Chondrocyte (in vitro differentiated cells): ENCODE measurements at places on chromosomes 6 and 20. TPM values are rescaled to one million over a fixed set of nuclear protein-coding genes. Genes with fewer than 3 reads are reported as not detected.

The PRSS35 gene
- total RNA-seq, result 61.6 to 200 TPM (median 197 TPM) in 3 replicates

The PHACTR3 gene
- total RNA-seq, result not detected in 3 replicates

The SIRPD gene
- total RNA-seq, result not detected in 3 replicates

The BLTP3A gene
- 9.8 to 20.8 TPM (median 20.1 TPM) in 3 replicates for total RNA-seq

DNA sequence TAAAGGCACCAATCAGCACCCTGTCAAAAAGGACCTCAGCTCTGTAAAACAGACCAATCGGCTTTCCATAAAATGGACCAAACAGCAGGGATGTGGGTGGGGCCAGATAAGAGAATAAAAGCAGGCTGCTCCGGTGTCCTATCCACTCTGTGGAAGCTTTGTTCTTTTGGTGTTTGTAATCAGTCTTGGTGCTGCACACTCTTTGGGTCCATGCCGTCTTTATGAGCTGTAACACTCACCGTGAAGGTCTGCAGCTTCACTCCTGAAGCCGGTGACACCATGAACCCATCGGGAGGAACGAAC, 7.3 kb upstream of the PXDC1 start:
- DNase-seq, result no peak

DNA sequence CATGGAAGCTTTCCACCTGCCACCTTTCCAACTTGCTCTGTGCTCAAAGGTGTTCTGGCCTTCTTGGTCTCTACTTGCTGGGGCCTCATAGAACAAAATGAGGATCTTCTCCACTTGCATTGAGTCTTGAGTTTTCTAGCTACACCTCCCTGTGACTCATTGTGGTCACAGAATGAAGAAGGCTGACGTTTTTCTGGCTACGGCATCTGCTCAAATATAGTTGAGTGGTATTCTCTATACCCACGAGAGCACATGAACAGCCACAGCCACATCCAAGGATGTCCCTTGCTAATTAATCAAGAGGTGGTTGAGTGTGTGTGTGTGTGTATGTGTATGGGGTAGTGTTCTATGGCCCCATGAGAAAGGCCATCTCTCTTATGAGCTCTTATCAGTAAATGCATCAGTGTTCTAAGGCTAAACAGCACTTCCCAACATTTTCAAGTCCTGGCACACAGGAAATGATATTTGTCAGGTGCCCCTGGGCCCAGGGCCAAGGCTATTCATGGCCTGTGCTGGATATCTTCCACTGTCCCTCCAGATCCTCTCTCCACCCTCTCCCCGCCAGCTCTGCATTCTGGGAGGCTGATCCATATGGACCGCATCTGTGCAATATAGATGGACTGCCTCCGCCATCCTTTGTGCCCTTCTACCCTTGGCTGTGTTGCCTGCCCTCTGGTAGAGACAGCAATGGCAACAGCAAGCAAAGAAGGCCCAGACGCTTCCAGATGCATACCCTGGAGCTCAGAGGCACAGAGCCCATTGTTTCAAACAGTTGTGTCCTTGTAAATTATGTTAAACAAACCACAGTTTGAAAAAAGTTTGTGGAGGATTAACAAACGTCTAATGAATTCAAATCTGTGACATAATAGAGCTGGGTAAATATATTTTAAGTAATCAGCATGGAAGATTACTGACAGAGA, 150.2 kb downstream of the LRFN2 start:
- DNase-seq, result no peak

GRCh38 chr6:36805917-36806316, 33.3 kb downstream of the CPNE5 start:
- no peak for DNase-seq

DNA sequence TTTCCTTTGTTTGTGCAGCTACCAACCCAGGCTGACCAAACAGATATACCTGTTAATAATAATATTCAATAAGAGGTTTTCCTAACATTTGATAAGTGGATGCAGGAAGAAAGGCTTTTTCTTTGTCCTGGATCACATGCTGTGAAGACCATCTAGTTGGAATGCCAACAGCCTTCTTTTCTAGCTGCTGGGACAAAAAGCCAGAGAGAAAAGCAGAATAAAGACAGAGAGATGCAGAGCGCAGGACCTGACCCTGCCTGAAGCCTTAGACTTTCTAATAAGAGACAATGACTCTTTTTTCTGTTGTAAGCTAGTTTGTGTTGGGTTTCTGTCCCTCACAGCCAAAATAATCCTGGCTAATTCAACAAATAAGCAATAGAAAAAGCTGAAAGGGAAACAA, 308.2 kb downstream of the PHF3 start:
- DNase-seq, result no peak

- DNase-seq, result no peak
Observed at GRCh38 chr6:134398453-134398852, 80.5 kb upstream of the SGK1 start.

GRCh38 chr6:52573295-52573694, 3.6 kb downstream of the TRAM2 start:
- no peak for DNase-seq

GRCh38 chr20:19935842-19936241, 81.3 kb upstream of the NAA20 start:
- DNase-seq, result no peak

- no peak for DNase-seq
Observed at GRCh38 chr6:92110403-92110802, 1309.0 kb downstream of the EPHA7 start.

GRCh38 chr6:106704327-106704726, 74.9 kb downstream of the QRSL1 start:
- no peak for DNase-seq

DNA sequence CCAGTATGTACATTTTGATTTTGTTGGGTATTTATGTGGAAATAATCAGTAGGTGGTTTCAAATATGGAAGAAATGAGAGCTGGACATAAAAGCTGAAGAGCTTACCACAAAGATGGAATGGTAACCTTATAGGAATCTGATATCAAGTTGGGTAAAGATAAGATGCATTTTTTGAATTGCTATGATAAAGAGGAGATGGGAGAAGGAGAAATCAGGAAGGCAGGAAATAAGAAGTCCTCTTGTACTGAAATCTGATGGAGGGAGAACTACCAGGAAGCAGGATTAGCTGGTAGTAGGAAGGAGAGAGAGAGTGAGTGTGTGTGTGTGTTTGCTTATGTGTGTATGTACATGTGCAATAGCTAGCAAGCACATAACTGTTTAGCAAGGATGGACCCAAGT, 468.4 kb downstream of the PHF3 start:
- no peak for DNase-seq

DNA sequence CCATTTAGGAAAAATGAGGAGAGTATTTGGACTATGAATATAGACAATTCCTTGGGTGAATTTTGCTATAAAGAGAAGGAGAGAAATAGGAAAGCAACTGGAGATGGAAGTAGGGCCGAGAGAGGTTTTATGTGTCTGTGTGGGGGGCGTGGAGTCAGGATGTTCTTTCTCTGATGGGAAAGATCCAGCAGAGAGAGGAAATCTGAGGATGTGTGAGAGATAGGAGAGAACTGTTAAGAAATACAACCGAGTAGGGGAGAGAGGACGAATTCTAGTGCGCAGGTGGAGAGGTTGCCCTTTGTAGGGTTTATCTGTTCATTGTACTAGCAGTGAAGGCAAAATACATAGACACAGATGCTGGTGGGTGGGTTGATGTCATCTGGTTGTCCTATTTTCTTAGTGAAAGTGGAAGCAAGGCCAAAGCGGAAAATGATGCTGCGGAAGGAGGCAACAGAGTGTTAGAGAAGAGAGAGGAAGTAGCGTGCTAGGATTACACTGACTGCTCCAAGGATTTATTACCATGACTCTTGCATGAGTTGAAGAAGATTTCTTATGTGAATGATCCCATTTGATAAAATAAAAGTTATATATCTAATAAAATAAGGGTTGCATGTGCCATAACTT, 57.7 kb downstream of the CLVS2 start:
- no peak for DNase-seq
